ENCODE measurements at places on chromosomes 12 and 14.
A peak's percentile ranks its signal among the peaks of the same experiment; 100 is the strongest.

DNA sequence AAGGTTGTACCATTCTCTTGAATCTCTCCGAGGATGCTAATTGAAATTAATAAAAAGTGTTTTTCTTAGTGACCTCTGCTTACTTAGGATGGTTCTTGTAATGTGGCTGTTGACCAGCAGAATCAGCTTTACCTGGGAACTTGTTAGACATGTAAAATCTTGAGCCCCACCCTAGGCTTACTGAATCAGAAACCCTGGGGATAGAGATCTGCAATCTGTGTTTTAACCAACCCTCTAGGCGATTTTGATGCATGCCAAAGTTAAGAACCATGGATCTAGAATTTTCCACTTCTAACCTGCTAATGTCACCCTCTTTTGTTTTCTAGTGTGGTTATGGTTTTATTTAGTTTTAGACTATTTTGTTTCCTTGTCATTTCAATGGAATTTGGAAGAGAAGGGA is 6.5 kb downstream of the NUBPL start:
- DNase-seq: no peak

DNA sequence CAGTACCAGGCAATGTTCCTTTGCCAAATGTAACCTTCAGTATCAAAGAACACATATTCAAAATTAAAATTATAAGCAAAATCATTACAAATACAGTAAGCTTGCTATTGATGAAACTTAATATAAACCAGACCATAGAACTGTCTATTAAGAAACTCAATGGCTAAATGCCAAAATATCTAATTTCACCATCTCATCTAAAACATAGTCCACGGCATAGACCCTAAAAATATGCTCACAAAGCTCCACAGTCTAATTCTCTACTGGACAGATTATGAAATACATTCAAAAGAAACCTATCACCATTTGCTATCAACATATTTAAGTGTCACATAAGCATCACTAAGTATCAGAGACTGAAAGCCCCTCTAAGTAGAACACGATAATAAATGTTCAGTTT is 25.2 kb downstream of the DUSP16 start:
- DNase-seq: no peak

DNA sequence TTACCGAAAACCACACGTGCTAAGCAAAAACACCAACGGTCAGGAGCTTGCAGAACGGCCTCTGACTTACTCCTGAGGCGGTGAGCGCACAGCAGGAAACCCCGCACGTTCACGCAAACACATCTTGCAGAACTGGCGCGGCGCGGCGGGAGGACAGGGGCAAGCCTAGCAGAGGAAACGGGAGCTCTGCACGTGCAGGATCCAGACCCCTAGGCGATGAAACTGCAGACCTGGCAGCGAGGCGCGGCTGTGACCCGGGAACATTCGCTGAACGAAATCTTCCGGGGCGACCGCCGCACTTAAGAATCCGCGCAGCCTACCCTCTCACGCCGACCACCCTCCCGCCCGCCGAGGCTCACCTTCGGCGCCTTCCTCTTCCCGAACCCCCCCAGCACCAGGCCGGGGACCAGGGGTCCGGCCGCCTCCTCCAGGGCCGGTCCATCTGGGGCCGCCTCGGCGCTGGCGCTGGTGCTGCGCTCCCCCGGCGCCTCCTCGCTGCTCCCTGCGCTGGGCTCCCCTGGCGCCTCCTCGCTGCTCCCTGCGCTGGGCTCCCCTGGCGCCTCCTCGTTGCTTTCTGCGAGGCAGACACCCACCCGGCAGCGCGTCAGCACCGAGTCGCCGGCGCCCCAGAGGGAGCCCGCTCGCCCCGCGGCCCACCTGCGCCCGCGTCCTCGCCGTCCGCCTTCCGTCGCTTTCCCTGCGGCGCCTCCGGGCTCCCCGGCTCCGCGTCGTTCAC is 615 bp downstream of the DDX51 start:
- DNase-seq: peak; percentile 24

DNA sequence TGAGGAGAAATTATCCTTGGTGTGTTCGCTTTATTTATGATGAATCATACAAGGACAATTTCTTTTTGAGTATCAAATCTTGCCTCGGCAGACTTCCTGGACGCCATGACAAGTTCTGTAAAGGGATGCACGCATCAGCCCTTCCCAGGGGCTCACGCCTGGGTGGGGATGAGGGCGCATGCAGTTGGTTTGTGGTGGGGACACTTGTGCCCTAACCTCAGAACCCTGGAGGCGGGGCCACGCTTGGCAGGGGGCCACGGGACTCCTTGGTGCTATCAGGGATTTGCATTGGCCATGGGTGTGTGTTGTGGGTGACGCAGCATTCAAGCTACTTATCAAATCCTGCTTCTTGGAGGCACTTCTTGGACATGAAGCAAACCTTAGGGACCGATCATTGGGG is 143.8 kb upstream of the RTL1 start:
- DNase-seq: no peak

DNA sequence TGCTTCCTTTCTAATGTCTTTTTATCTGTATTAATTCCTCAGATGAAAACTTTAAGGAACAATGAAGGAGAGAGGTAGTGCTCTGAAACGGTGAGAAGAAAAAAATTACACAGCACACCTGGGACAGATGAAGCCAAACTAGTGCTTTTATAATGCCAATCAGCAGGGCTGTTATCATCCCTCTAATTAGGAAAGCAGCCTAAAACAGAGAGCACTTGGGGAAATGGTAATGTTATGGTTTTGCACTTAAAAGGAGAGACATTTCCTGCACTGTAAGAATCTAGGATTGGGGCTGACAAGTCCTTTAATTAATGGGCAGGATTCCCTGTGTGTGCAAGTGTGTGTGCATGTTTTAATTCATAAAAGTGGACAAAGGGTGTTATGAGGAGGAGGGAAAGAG is 4.8 kb upstream of the LMO3 start:
- DNase-seq: no peak

DNA sequence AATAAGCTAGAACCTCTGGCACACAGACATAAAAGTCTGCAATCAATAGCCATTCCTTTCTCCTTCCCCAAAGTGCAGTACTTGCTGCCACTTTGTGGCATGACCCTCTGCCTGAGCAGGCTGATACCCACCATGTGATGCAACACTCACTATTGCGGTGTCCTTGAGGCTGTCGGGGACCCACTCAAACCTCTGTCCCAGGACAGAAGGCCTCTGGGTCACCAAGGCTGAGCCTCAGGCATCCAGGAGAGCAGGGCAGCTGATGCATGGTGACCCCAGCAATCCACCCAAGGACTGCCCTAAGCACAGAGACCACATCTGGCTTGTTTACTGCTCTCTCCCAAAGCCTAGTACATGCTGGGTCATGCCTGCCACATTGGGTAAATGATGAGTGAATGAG is 114.2 kb downstream of the DPF3 start:
- DNase-seq: no peak

DNA sequence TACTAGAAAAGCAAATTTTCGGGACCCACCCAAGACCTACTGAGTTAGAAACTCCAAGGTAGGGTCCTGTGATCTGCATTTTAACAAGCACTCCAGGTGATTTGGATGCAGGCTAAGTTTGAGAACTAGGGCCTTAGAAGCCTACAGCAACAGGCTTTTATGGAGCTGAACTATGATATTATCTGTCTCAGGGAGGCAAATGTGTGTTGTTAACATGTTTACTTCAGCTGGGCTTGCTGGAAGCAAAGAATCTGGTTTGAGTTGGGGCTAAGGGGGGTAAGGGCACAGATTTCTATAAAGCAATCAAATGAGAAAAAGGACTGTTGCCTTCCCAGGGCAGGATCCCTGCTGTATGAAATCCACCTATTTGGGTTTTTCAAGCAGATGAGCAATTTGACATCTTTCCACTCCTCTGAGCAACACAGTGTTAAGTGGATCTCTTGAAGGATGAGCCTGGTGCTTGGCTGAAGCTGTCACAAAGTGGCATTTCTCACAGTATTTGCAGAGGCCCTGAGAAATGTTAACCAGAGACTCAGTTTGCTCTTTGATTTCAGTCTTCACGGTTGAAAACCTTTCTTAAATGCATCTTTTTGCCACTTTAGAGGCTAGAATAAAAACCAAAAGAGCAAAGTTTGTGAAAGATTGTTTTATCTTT is 36.2 kb upstream of the SOCS2 start:
- no peak for DNase-seq

DNA sequence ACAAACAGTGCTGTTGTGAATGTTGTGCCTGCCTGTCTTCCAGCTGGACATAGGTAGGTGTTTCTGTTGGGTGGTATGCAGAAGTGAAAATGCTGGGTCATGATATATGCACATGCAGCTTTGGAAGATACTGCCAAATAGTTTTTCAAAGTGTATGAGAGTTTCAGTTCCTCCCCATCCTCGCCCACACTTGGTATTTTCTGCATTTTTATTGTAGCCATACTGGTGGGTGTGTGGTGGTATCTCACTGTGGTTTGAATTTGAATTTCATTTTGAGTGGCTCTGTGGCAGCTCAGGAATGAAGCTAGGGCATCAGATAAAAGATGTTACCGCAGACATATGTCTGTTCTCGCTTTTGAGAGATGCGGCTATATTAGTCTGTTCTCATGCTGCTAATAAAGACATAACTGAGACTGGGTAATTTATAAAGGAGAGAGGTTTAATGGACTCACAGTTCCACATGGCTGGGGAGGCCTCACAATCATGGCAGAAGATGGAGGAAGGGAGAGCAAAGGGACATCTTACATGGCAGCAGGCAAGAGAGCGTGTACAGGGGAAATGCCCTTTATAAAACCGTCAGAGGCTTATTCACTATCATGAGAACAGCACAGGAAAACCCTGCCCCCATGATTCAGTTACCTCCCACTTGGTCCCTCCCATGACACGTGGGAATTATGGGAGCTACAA is 183.1 kb downstream of the CAND1 start:
- DNase-seq: no peak

- no peak for DNase-seq
Measured at GRCh38 chr14:88733121-88733520, 59.6 kb downstream of the EML5 start.

- no peak for DNase-seq
Measured at GRCh38 chr12:22285846-22286245, 48.7 kb downstream of the ST8SIA1 start.
